ENCODE measurements at places on chromosomes 1 and 21.

- no peaks in the 10 kb centered on the region for H3K36me3 ChIP-seq
- H3K27ac ChIP-seq = no peak overlapping the region
- H3K4me1 ChIP-seq = no peaks in the 10 kb centered on the region
- peak; percentile 97 for DNase-seq
- H3K27me3 ChIP-seq = peaks cover 53% of the 10 kb centered on the region
These were observed 1.1 kb upstream of the POU3F1 start for GRCh38 chr1:38047603-38048141.

DNA sequence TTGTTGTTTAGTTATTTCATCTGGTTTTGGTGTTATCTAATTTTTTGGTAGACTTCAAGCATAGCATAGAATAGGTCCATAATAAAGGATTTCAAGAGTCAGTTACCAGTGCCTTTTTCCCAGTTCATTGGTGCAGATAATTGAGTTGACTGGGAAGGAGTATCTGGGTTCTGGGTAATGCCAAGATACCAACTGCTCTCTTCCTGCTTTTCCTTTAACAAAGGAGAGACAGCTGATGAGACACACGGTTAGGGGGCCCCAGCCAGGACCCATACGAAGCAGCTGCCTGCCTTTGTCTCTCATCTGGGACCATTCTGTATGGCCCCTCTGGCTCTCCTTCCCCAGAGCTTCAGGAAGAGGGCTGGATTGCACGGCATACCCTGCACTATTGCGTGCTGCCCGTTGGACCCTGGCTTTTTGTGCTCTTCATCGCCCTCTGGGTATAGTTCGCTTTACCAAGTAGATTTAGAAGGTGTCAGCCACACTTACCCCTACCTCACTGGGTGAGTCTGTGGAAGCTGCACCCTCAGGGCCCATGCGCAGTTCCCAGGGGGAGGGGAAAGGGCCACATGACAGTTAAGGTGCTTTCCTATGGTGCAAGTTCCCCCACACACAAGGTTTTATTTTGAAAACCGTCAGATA is 7.0 kb downstream of the NAV1 start:
- H3K27me3 ChIP-seq = no peaks in the 10 kb centered on the region
- no peak overlapping the region for H3K27ac ChIP-seq
- no peak overlapping the region for H3K4me3 ChIP-seq

DNA sequence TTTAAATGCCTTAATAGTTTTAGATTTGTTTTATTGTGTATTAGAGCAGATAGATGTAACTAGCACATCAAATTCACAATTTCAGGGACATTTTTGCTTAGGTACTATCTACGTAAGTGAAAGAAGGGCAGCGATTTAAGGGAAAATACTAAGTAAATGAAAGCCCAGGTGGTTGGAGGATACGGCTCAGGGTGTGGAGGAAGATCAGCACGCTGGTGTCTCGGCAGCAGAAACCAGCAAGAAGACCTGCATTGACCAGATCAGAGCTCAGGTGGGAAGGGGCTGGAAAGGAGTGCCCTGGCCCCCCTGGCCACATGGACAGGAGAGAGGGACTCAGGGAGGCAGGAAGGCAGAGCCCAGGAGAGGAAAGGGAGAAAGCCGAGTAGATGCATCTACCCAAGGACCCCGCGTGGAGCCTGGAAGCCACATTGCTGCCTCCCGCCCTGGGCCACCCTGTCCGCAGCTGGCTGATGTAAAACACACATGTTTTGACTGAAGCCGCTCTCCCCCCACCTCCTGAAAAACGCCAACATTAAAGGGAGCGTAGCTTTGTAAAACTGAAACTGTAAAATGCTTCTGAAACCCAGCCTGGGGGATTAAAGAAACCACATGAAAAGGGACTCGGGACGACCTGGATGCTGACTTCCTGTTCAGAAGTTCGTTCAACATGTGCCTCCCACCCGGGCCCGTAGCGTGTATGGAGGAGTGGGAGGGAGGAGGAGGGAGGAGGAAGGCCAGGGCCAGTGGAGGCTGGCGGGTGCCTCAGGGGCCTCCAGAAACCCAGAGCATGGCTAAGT is 72.6 kb upstream of the TARDBP start:
- H3K27ac ChIP-seq = no peak overlapping the region
- peaks cover 26% of the 10 kb centered on the region for H3K27me3 ChIP-seq
- peaks cover 14% of the 10 kb centered on the region for H3K4me1 ChIP-seq
- DNase-seq = peak; percentile 81

- H3K27me3 ChIP-seq = no peaks in the 10 kb centered on the region
- peak overlapping the region; percentile 79 for H3K27ac ChIP-seq
- peaks cover 3% of the 10 kb centered on the region for H3K36me3 ChIP-seq
These were observed 923 bp upstream of the IFNGR2 start for GRCh38 chr21:33402001-33402979.

GRCh38 chr1:197944485-197944884 is 27.3 kb downstream of the LHX9 start:
- H3K36me3 ChIP-seq = no peaks in the 10 kb centered on the region
- no peaks in the 10 kb centered on the region for H3K27me3 ChIP-seq
- no peak overlapping the region for H3K4me3 ChIP-seq
- H3K4me1 ChIP-seq = no peaks in the 10 kb centered on the region

GRCh38 chr1:2976180-2976562 is 45.1 kb upstream of the ACTRT2 start:
- no peak overlapping the region for H3K4me3 ChIP-seq
- no peak overlapping the region for H3K27ac ChIP-seq

DNA sequence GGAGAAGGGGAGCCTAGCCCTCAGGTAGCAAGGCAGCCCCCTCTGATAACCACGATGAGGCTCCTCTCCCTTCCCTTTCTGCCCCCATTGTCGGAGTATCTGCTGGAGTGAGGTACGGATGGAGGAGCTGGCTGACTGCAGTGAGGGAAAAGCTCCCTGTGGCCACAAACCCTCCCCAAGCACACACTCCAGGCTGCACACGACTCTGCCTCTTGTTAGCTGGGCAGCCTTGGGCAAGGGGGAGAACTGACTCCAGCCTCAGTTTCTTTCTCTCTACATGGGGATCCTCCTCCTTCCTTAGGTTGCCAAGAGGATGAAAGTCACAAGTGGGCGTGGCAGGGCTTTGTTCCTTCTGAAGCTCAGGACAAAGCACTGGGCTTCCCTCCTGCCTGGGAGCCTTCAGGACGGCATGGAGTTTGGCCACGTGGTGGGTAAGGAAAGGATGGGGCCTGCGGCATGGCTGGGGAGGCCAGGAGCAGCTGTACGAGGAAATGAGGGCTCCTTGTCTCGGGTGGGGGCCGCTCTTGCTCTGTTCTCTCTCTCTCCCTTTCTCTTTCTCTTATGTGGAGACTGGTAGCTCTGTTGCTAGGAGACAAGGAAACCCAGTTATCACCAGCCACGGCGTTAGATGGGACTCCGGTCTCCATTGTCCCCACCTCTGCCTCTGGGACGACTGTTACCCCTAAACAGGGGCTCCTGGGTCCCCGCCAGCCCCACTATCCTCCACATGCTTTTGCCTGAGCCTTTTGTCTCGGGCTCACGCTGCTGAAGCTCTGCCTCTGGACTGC is 39.7 kb downstream of the LRP8 start:
- DNase-seq = no peak
- H3K4me1 ChIP-seq = peaks cover 4% of the 10 kb centered on the region
- no peaks in the 10 kb centered on the region for H3K36me3 ChIP-seq
- H3K4me3 ChIP-seq = no peak overlapping the region
- H3K27me3 ChIP-seq = no peaks in the 10 kb centered on the region
- H3K27ac ChIP-seq = no peak overlapping the region

- H3K27ac ChIP-seq = no peak overlapping the region
- no peaks in the 10 kb centered on the region for H3K27me3 ChIP-seq
- DNase-seq = peak; percentile 26
- H3K4me1 ChIP-seq = peaks cover 5% of the 10 kb centered on the region
- H3K4me3 ChIP-seq = no peak overlapping the region
These were observed 440.9 kb downstream of the PRDM2 start for GRCh38 chr1:14140831-14141401.

- DNase-seq = no peak
- H3K27me3 ChIP-seq = no peaks in the 10 kb centered on the region
- no peaks in the 10 kb centered on the region for H3K36me3 ChIP-seq
- H3K27ac ChIP-seq = no peak overlapping the region
These were observed 1384.1 kb upstream of the B3GALT2 start for GRCh38 chr1:194570476-194570875.

- H3K4me1 ChIP-seq = peaks cover 21% of the 10 kb centered on the region
- no peak overlapping the region for H3K27ac ChIP-seq
- H3K27me3 ChIP-seq = no peaks in the 10 kb centered on the region
- DNase-seq = no peak
These were observed 840.7 kb upstream of the ADAMTS5 start for GRCh38 chr21:27807596-27807995.

- no peaks in the 10 kb centered on the region for H3K4me1 ChIP-seq
- H3K36me3 ChIP-seq = no peaks in the 10 kb centered on the region
- H3K27ac ChIP-seq = no peak overlapping the region
These were observed 79.9 kb upstream of the CHRM3 start for GRCh38 chr1:239306426-239306825.

GRCh38 chr21:42561762-42562650 is 48.4 kb downstream of the SLC37A1 start:
- no peak for DNase-seq
- H3K27me3 ChIP-seq = no peaks in the 10 kb centered on the region
- H3K4me3 ChIP-seq = no peak overlapping the region
- no peak overlapping the region for H3K27ac ChIP-seq
- no peaks in the 10 kb centered on the region for H3K36me3 ChIP-seq

GRCh38 chr1:63912643-63913042 is 138.8 kb downstream of the ROR1 start:
- H3K27me3 ChIP-seq = no peaks in the 10 kb centered on the region
- no peaks in the 10 kb centered on the region for H3K36me3 ChIP-seq
- H3K4me3 ChIP-seq = no peak overlapping the region

DNA sequence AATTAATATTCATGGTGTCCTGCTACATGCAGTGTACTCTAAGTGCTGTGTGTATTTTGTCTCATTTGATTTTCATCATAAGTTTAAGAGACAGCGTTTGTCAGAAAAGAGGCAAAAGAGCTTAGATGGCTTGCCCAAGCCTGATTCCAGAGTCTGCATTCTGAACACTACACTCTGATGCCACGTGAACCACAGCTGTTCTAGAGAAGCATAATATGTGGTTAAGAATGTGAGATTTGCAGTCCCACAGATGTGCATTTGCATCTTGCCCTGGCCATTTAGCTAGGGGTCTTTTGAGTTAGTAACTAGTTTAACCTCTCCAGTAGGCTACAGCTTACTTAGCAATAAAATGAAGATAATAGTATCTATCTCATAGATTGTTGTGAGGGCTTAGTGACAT is 9.2 kb upstream of the GADD45A start:
- no peaks in the 10 kb centered on the region for H3K27me3 ChIP-seq
- no peaks in the 10 kb centered on the region for H3K36me3 ChIP-seq
- H3K4me1 ChIP-seq = peaks cover 7% of the 10 kb centered on the region
- DNase-seq = peak; percentile 51
- no peak overlapping the region for H3K27ac ChIP-seq

DNA sequence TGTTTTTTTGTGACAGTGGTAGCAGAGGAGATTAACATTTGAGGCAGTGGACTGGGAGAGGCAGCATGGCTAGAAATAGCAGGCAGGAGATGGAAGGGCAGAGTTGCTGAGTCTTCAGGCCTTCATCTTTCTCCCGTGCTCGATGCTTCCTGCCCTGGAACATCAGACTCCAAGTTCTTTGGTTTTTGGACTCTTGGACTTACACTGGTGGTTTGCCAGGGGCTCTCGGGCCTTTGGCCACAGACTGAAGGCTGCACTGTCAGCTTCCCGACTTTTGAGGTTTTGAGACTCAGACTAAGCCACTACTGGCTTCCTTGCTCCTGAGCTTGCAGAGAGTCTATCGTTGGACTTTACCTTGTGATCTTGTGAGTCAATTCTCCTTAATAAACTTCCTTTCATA is 24.2 kb upstream of the LEFTY2 start:
- H3K4me1 ChIP-seq = no peaks in the 10 kb centered on the region
- no peak overlapping the region for H3K4me3 ChIP-seq
- no peak for DNase-seq
- H3K27ac ChIP-seq = no peak overlapping the region
- peaks cover 5% of the 10 kb centered on the region for H3K27me3 ChIP-seq

DNA sequence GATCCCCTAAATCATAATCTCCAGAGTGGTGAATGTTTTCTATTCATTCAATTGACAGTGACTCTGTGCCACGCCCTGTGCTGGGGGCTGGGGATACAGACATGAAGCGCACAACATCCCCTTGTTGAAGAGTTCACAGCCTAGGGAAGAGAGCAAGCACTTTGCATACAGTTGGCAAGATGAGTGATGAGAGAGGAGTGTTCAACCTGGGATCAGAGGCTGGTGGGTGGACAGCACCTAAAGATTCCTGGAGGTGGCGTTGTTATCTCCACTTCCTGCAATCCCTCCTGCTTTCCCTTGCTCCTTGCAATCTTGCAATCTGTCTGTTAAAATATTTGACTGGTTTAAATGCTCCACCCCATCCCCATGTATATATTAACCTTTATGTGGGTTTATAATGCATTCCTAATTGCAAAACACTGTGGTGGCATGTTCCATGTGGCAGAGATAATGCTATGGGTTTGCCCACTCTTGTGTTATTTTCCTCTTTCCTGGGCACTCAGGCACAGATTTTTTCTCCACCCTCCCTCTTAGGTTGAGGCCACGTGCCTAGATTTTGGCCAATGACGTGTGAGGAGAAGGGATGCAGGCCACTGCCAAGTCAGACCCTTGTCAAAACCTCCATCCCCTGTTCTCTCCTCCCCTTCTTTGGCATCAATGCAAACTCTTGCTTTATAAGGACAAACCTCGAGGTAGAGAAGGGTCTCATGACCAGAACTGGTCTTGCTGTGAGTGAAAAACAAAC is 36.2 kb upstream of the GADD45A start:
- H3K27ac ChIP-seq = no peak overlapping the region
- no peaks in the 10 kb centered on the region for H3K27me3 ChIP-seq
- no peak for DNase-seq
- no peak overlapping the region for H3K4me3 ChIP-seq

DNA sequence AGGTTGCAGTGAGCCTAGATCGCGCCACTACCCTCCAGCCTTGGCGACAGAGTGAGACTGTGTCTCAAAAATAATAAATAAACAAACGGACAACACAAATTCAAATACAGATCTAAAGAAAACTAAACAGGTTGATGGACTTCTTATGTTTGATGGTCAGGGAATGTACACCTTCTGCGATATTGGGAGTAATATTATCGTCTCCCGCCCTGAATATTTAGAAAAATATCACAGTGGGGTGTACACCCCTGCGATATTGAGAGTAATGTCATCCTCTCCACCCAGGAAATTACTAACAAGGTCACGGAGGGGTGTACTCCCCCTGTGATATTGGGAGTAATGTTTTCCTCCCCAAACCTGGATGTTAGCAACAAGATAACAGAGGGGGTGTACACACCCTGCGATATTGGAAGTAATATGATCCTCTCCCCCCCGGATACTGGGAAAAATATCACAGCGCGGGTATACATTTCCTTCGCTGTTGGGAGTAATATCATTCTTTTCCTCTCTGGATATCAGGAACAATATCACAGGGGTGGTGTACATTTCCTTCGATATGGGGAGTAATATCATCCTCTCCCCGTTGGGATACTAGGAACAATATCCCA is 1.4 kb upstream of the CFAP298 start:
- H3K4me1 ChIP-seq = peaks cover 8% of the 10 kb centered on the region
- peak overlapping the region; percentile 97 for H3K27ac ChIP-seq
- no peaks in the 10 kb centered on the region for H3K27me3 ChIP-seq
- DNase-seq = no peak
- peaks cover 9% of the 10 kb centered on the region for H3K36me3 ChIP-seq

- H3K4me3 ChIP-seq = peak overlapping the region; percentile 80
- no peaks in the 10 kb centered on the region for H3K36me3 ChIP-seq
- peaks cover 4% of the 10 kb centered on the region for H3K27me3 ChIP-seq
These were observed 794 bp downstream of the NID1 start for GRCh38 chr1:236063919-236064673.
